ENCODE measurements at places on chromosomes 1 and 21. TPM values are rescaled to one million over a fixed set of nuclear protein-coding genes. Genes with fewer than 3 reads are reported as not detected.

DNA sequence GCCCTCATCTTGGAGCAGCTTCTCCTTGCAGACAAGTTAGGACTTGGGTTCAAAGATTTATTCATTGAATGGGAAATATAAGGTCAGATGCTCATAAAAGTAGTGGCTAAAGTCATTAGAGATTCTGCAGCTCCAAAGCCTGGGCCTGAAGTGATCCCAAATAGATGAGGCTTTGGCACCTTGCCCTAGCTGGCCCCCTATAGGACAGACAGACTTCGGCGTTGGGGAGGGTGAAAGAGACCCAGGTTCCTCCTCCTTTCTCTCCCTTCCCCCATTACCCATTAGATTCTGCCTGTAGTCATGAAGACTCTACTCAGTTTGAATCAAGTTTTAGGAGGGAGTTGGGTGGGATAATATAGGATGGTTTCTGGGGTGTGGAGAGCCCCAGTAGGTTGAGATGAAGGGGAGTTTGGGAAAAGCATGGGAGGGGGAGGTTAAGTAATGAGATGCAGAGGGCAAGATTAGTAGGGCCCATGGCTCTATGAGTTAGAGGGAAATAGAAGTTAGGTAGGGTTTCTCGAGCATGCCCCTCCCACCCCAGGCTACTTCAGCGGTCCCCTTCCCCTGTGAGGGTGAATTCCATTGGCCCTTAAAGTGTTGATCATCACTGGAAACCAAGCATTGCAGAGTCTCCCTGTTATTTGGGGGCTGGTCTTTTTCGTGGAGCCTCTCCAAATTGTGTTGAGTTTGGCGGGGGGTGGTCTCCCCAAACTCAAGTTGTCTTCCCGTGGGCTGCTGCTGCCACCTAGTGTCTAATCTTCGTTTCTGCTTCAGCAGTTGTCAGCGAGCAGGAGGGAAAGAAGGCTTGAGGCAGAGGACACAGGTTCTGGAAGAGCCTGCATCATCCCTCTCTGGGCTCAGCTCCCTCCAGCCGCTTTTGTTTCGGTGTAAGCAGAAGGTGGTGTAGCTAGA, 2.1 kb upstream of the AHDC1 start:
- H3K4me3 ChIP-seq: no peak overlapping the region
- peaks cover 30% of the 10 kb centered on the region for H3K4me1 ChIP-seq
- no peaks in the 10 kb centered on the region for H3K36me3 ChIP-seq
- peak overlapping the region; percentile 99 for H3K27ac ChIP-seq
- no peaks in the 10 kb centered on the region for H3K27me3 ChIP-seq

DNA sequence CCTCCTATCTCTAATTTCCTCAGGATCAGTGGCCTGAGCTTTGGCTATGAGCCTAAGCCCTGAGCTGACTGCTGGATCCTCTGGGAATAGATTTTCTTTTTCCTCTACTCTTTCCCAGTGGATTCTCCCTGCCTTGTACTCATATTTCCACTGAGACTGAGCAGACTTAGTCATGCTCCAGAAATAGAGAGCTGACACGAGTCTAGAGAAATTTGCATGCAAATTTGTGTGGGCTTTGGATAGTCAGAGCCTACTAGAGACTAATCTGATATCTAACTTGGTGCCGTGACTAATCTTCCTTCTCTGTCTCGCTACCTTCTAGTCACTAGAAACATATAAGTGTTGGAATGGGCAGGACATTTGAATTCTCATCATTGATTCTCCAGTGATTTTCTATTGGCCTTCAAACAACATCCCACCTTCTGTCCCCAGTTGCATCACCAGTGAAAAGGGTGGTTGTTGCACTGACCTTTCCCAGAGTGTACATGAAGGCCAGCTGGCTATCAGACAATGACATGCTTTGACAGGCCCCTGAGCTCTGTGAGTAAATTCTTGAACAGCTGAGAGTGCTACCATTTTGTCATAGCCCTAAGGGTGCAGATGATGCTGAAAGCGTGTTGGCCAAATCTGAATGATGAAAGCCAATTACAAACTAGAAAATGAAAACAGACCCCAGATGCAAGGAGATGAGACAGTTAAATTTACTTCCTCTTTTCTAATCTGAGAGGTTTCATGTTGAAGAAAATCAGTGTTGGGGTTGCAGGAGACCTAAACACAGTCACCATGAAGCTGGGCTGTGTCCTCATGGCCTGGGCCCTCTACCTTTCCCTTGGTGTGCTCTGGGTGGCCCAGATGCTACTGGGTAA, at the start of gene FCRLA:
Gene FCRLA (plus strand): TSS at position 748 of the 866 bp plus-strand sequence. CDS start 36 bp downstream, at position 784.
- no peak within 1 kb of the TSS for H3K27ac ChIP-seq
- H3K4me3 ChIP-seq: no peak within 1 kb of the TSS
- no peaks in the 10 kb centered on the region for H3K4me1 ChIP-seq
- H3K36me3 ChIP-seq: no peaks in the 10 kb centered on the region

- H3K36me3 ChIP-seq: no peaks in the 10 kb centered on the region
- no peak for DNase-seq
- H3K4me3 ChIP-seq: no peak overlapping the region
These were observed 98.2 kb downstream of the PGBD5 start for GRCh38 chr1:230327892-230328284.

GRCh38 chr1:93694819-93695218, 13.2 kb upstream of the BCAR3 start:
- no peaks in the 10 kb centered on the region for H3K27me3 ChIP-seq
- H3K4me1 ChIP-seq: peaks cover 32% of the 10 kb centered on the region
- DNase-seq: no peak
- H3K4me3 ChIP-seq: no peak overlapping the region
- H3K36me3 ChIP-seq: no peaks in the 10 kb centered on the region

The PTGFR gene
- total RNA-seq: 1.6 TPM

- H3K36me3 ChIP-seq: no peaks in the 10 kb centered on the region
- H3K27me3 ChIP-seq: no peaks in the 10 kb centered on the region
- H3K27ac ChIP-seq: no peak overlapping the region
- no peak overlapping the region for H3K4me3 ChIP-seq
These were observed 21.1 kb upstream of the H3-3A start for GRCh38 chr1:226041419-226041818.

- no peaks in the 10 kb centered on the region for H3K36me3 ChIP-seq
- no peak for DNase-seq
- H3K27ac ChIP-seq: no peak overlapping the region
- H3K4me3 ChIP-seq: no peak overlapping the region
These were observed 109.6 kb downstream of the WDR3 start for GRCh38 chr1:118039170-118039569.

GRCh38 chr1:110281363-110282290, 57.5 kb upstream of the RBM15 start:
- no peak for DNase-seq
- no peaks in the 10 kb centered on the region for H3K4me1 ChIP-seq
- H3K27me3 ChIP-seq: no peaks in the 10 kb centered on the region
- no peaks in the 10 kb centered on the region for H3K36me3 ChIP-seq
- no peak overlapping the region for H3K4me3 ChIP-seq

- no peak overlapping the region for H3K27ac ChIP-seq
- no peak overlapping the region for H3K4me3 ChIP-seq
- H3K36me3 ChIP-seq: no peaks in the 10 kb centered on the region
- no peaks in the 10 kb centered on the region for H3K27me3 ChIP-seq
These were observed 117.8 kb downstream of the SLC35F3 start for GRCh38 chr1:234022302-234022701.

GRCh38 chr1:214303141-214303930, 22.4 kb downstream of the SMYD2 start:
- no peaks in the 10 kb centered on the region for H3K27me3 ChIP-seq
- DNase-seq: no peak
- H3K4me3 ChIP-seq: peak overlapping the region; percentile 16
- H3K4me1 ChIP-seq: no peaks in the 10 kb centered on the region

The OR2L13 gene
- total RNA-seq: not detected
